Glutamatergic neuron (in vitro differentiated cells): ENCODE measurements at places on chromosomes 7 and 10.

- DNase-seq: no peak
These were observed 85.3 kb upstream of the RET start for GRCh38 chr10:42991442-42992098.

DNA sequence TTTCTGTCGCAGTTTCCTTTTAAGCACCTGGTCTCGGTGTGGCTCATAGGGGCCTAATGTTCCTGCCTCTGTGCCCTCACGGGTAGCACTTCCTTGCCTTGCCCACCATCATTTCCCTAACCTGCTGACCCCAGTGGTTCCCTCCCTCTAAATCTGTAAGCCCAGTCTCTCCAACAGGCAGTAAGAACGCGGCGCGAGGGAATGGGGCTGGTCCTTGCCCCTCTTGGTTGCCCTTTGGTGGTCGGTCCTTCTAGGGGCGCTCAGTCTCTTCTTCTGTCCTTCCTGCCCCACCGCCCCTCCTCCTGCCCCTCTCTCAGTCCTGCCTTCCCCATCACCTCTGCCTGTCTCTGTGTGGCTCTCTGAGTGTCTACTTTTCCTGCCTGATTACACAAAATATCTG is 21.2 kb downstream of the EMX2 start:
- peak; percentile 3 for DNase-seq

- DNase-seq: no peak
These were observed 148.8 kb downstream of the CHRM2 start for GRCh38 chr7:137017221-137017620.

DNA sequence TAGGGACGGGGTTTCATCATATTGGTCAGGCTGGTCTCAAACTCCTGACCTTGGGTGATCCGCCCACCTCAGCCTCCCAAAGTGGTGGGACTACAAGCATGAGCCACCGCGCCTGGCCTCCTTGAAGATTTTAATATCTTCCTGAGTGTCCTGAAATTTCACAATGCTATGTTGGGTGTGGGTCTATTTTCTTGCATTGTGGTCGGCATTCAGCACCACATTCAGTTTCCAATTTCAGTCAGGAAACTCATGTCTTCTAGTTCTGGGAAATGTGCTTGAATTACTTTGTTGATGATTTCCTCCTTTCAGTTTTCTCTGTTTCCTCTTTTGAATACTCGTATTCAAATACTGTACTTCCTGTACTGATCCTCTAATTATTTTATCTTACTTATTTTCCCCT is 49.3 kb upstream of the IL6 start:
- DNase-seq: no peak

DNA sequence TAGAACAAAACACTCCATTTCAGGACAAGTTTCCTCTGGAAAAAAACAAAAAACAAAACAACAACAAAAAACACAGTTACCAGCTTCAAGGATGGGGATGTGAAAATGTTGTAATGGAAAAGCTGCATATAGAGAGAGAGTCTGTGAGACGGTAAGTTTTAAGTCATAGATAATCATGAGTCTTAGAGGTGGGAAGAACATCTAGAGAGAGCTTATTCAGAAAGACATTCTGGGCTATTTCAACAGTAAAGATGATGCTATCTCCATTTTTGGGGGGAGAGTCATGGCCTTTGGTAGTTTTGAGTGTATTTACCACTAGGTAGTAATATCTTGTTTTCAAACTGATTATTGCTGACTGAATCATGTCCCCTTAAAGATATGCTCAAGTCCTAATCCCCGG is 23.3 kb upstream of the INPP5F start:
- DNase-seq: no peak

DNA sequence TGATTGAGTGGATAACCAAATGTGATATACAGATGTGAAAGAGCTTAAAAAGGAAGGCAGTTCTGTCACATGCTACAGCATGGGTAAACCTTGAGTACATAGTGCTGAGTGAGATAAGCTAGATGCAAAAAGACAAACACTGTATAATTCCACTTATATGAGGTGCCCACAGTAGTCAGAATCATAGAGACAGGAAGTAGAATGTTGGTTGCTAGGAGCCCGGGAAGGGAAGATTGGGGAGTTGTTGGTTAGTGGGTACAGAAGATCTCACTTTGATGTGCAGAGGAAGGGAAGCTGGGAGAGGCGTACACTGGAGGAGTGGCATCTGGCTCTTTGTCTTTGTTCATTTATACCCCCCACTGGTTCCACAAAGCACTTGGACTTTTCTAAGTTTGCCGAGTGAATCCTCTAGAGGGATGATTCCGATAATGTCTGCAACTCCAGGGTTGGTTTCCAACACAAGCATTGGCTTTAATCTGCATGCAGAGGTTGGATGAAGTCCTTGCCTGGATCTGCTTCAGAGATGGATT is 39.5 kb downstream of the TSPAN14 start:
- DNase-seq: no peak

DNA sequence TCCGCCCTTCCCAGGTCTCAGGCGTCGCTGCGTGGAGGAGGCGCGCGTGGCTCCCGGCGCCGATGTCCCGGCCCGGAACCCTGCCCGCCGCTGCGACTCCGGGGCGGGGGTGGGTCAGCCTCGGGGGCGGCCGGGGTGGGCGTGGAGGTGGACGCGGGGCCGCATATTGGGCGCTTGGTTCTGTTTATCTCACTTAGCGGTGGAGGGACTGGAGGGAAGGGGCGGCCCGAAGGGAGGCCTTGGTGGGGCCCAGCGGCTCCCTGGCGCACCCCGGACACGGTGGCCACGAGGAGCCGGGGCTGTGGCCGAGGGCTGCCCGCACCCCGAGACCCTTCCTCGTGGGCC is 8.6 kb downstream of the UNCX start:
- DNase-seq: peak; percentile 19
